ENCODE measurements at places on chromosomes 5 and 9.

GRCh38 chr5:174567506-174568141 lies 156.8 kb upstream of the MSX2 start:
- no peak for DNase-seq

DNA sequence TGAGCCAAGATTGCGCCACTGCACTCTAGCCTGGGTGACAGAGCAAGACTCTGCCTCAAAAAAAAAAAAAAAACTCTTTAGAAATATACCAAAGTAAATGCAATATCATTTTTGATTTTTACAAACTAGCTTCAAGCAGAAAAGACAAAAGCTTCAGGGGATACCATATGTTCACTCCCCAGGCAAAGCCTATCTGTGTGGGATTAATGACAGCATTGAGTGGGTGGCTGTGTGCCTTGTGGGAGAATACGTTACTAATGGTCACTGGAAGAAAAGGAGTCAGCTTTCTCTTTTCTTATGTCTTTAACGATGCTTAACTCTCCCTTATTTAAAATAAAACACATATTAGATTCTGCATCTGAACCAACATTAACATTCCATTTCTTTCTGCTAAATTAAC lies 1.9 kb downstream of the PCA3 start:
- DNase-seq: no peak

DNA sequence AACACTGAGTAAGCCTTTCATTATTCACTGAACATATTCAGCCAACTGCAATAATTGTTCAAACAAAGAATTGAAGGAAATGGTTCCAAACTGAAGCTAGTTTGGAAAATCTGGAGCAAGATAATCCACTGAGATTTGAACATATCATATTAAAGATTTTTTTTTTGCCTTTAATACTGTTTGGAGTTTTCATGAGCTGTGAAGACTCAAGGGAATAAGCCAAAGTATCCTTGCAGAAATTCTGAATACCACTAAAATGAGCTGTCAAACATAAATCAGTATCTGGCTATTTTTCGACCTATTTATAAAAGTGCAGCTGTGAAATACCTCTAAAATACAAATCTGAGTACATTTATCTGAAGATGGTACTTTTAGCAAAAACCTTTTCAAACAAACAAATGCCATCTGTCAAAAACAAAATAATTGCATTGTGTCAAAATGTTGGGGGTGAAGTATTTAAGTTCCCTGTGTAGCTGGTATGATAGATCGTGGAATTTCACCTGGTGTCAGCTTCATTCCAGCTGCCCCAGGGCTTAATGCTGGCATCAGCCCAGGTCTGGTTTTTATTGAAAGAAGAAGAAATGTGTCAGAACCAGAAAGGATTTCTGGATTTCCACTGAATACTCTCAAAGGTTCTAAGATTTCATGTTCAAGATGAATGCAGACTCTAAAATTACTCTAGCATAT lies 149.0 kb upstream of the GRAMD2B start:
- DNase-seq: no peak

GRCh38 chr5:160960592-160960991 lies 108.6 kb upstream of the ATP10B start:
- no peak for DNase-seq

GRCh38 chr5:138011991-138012390 lies 20.9 kb downstream of the FAM13B start:
- no peak for DNase-seq

DNA sequence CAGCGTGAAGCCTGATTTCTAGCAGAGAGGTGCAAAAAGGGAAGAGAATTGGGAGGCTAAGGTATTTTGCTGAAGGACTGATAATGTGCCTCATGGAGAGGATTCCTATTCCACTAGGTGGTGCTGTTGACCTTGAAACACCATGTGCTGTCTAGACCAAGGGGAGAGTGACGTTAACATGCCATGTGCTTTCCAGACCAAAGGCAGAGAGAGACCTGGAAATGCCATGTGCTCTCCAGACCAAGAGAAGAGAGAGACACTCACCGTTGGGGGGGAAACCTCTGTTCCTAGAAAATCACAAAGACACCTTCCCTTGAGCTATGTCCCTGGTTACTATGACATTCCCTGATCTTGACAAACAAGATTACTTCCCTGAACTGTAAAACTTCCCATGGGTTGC lies 286.0 kb upstream of the TUSC1 start:
- no peak for DNase-seq

Data from CD4-positive, alpha-beta T cell treated with Interleukin-21 for 1 hour (primary cell).